ENCODE measurements at places on chromosomes 6 and 20.

DNA sequence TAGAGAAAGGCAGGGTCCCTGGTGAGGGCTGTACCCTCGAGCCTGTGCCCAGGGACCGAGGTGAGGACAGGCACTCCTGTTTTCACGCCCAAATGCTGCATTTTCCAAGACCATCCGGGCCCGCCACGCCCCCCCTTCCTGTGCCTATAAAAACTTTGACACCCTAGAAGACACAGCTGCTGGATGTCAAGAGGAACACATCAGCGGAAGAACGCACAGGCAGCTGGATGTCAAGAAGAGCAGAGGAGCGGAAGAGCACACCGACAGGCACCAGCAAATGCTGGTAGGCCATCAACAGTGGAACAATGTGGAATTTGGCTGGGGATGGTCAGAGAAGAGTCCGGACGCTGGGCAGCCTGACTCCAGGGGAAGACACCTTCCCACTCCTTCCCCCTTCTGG is 56.1 kb downstream of the TXLNB start:
- DNase-seq = no peak

DNA sequence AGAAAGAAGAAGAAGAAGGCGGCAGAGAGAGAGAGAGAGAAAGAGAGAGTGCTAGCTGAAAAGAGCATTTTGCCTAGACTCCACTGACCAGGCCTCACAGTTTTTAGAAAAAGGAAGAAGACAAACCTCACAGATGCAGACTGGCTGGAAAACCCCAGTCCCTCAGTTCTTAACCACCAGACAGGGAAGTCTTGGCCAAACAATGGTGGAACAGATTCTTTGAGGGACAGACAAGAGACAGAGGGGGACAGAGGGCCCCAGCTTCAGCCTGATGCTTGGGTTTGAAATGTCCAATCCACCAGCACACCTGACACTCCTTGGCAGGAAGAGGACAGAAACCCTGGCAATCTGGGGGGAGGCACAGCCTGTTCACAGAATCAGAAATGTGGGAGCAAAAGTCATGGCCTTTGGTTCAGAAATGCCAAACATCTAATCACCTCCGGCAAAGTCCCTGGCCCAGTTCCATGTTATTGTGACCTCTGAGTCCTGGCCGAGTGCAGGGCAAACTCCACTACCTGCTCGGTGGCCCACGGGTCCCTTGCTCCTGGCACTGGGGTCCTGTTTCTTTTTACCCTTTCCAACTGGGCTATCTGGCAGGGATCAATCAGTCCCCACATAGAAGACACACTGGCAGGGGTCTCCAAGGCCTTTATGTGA is 235.2 kb downstream of the LY86 start:
- DNase-seq = no peak

DNA sequence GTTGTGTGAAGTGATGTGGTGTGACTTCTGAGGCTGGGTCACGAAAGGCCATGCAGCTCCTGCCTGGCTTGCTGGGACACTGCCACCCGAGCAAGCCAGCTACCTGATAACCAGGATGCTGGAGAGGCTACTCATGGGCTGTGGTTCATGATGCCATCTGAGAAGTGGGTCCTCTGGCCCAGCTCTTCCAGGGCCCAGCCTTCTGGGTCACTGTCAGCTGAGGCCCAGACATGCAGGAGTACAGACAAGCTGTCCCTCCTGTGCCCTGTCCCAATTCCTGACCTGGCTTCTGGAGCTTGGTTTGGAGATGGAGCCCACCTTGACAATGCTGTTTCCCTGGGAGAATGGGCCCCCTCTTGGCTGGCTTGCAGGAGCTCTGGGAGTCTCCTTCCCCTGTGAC is 87.0 kb downstream of the DHX35 start:
- no peak for DNase-seq

DNA sequence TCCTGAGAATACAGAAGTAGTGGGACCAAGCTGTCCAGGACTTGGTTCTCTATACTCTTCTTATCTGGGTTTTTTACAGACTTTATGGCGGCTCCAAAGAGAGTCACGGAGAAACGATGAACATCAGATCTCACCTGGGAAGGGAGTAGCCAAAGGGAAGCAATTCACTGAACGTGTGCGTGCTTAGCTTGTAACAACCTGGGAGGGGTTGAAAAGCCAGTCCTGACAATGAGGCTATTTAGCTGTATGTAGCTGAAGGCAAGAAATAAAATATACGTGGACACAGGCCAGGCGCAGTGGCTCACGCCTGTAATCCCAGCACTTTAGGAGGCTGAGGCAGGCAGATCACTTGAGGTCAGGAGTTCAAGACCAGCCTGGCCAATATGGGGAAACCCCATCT is 18.2 kb upstream of the RBL1 start:
- no peak for DNase-seq

DNA sequence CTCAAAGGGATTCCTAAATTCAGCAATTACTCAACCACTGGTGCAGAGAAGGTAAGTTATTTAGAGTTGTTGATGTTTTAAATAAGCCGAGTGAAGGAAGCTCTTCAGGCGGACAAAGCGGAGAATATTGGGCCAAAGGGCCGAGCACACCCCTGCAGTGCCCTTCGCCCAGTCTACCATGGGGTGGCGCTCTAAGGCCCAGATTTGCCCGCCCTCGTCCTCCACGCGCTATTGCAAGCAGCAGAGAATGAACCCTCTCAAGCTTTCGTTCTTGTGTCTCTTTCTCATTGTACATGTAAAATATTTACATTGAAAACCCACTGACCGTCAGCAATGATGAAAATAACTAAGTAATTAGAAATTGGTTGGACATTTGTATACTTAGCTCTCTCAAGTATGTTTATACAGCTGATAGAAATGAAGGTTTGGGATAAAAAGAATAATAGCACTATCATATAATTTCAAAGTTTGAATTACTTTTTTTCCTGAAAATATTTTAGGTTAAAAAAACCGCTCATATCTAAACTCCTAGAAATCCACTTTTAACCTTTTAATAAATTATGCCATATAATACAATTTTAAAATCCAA is 195.0 kb upstream of the CEP162 start:
- DNase-seq = peak; percentile 40

- no peak for DNase-seq
Observed at GRCh38 chr20:23105193-23105592, 19.1 kb upstream of the CD93 start.

- peak; percentile 80 for DNase-seq
Observed at GRCh38 chr6:159056432-159056831, 11.6 kb upstream of the TAGAP start.

DNA sequence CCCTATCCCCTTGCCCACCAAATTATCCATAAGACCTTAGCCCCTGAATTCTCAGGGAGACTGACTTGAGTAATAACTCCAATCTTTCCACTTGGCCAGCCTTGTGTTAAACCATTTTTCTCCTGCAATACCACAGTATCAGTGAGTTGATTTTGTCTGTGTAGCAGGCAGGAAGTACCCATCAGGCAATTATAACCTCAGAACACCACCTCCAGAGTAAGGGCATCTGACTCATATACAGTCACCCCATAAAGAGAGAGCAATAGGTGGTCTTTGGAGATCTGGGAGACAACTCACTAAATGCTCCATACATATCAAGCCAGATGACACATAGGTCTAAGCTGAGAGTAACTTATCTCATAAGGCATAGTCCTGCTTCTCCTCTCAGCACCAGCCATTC is 83.7 kb downstream of the FILIP1 start:
- DNase-seq = no peak

All from KG1 (cell line).